ENCODE measurements at places on chromosomes 2 and 18.

GRCh38 chr2:132549935-132550670 is 119.9 kb downstream of the LYPD1 start:
- DNase-seq: no peak

DNA sequence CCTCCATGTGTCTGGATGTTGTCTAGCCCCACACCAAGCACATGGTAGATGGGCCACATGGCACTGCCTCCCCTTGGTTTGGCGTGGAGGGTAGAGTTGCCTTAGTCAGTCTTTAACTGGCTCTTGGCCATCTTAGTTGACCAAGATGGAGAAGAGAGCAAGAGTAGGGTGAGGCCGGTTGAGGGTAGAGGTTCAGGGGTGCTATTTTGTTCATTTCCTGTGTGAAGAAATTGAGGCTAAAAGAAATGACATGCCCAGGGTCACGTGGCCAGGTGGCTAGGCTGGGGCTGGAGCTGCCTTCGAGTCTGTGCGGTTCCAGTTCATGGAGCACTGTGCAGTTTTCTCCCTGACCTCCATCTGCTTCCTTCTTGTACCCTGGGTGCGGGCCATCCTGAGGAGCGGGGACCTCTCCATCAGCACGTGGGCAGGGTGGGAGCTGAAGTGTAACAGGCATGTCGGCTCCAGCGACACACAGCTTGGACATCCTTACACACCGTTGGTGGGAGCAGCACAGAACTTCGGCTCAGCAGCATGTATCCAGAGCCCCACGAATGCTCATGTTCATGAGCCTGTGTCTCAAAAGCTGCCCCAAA is 213.2 kb downstream of the GBX2 start:
- no peak for DNase-seq

DNA sequence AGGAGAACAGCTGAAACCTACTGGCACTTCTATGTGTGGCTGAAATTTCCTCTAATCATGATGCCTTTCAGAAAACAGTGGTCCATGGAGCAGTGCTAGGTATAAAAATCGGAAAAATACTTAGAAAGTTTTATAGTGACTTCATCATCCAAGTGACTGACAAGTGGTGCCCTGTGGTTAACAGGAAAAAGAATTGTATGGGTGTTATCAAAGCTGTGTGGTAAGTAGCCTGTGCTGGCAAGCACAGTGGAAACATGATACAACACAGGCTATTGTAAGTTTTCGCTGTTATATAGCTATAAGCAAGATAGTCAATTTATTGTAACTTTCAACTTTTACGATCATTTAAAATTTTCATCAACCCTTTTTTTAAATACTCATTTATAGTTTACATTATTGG is 1599.7 kb upstream of the ZEB2 start:
- no peak for DNase-seq

- DNase-seq: no peak
Observed at GRCh38 chr2:155310589-155310988, 612.1 kb downstream of the KCNJ3 start.

DNA sequence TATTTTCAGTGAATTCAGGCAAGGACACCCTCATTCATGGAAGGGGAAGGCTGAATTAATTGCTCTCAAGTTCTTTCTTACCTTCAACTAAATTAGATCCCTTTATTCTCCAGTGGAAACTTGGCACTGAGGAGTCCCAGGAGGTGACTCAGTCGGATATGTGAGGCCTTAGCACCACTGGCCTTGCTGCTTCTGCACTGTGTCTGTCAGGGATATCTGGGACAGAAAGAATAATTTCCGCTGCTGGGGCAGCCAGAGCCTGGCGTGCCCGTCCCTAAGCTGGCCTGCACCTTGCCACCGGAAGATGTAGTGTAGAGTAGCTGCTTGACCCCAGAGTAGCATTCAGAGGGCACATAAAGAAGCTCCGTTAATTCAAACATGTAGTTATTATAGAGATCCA is 53.4 kb downstream of the LIMS1 start:
- DNase-seq: no peak

DNA sequence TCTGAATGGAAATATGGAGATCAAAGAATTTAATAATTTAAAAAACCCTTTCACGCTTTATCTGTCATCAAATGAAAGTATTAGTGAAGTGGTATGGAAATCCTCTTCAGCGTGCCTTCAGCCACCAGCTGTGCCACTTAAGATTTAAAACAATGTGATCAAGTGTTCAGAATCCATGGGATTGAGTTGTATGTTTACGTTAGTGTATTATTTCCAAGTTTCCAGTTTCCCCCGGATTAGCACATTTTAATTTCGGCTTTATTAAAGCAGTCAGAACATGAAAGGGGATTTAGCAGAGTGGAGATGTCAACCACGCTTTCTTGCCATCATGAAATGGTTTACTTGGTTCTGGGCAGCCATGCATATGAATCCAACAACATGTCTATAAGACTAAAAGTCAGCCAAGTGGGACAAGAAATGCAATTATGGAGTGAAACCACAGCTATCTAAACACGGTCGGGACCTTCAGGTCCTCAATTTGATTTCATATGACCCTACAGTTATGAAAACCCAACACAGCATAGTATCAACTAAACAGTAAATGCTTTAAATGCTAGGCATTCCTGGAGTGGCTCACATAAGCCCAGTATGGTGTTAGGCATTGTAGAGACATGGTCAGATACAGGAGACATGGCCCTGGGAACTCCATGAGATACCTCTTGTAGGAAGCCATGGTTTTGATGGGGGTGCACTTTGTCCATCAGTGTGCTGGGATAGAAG is 224.9 kb upstream of the EPAS1 start:
- no peak for DNase-seq

DNA sequence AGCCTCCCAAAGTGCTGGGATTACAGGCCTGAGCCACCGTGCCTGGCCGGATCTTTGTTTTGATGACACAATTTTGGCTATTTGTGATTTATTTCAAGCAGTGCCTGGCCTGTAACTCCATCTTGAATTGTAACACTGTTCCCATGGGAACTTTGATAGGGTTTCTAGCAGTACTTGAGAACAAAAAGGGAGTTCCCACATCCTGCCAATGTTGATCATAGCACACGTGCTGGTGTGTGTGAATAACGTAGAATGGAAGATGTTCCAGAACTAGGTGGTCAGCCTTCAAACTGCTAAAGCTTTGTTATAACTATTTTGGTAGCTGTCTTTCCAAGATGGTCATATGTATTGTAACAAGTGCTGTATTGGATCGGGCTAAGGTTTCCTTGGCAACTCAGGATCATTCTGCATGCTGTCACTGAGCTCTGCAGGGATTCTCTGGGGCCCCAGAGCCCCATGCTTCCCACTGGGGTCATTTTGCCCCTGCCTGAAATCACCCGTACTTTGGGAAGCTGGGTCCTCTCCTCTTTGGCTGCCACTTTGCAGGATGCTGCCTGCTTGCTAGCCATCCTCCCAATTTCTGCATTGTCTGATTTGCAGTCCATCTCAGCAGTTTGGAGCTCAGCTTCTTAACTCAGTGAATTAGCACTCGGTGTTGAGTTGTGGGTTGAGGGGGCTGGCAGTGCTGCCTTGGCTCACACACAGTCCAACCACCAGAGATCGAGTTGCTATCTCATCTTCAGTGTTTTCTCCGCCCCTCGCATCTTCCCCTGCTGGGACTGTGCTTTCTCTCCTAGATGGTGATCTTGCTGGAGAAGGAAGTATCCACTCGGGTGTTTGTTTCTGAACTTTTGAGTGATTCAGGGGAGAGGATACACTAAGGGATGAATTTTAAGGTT is 26.8 kb downstream of the SH3RF3 start:
- DNase-seq: no peak

DNA sequence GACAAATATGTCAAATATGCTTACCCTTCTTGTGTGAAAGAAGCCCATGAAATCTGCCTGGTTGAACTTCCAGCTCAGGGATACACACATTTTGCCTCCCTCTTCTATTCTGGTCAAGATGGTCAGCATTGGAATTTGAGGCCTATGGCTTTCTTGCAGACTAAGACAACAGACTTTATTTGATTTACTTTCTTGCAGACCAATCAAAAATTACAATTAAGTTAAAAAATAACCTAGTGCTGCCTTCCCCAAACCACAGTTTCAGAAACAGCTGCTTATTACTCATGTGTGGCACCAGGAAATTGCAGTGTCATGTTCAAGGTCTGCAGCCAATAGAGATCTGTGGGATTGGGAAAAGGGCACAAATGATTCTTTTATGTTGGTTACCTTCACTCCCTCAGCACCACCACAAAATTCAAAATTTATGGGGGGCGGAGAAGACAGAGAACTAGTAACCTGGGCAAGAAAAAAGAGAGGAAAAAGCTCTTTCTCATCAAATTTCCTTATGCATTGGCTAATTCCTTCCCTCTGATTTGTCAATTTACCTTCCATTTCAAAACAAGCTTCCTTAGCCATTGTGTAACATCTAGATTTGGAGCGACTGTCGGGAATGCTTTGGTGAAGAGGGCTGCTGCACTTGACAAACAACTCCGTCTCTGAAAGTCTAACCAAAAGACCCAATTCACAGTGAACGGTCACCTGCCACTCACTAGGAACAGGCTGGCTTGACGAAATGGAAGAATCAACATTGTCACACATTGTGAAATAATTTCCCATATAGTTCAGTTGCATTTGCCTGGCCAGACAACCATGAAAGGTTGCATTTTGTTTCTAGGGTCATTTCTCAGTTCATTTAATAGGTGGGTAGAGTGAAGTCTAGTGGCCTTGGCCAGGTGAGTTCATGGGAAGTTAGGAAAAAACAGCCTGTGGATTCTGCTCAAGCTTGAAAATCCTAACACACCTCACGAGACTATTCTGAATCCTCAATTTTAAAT is 100.4 kb upstream of the FZD5 start:
- DNase-seq: no peak

DNA sequence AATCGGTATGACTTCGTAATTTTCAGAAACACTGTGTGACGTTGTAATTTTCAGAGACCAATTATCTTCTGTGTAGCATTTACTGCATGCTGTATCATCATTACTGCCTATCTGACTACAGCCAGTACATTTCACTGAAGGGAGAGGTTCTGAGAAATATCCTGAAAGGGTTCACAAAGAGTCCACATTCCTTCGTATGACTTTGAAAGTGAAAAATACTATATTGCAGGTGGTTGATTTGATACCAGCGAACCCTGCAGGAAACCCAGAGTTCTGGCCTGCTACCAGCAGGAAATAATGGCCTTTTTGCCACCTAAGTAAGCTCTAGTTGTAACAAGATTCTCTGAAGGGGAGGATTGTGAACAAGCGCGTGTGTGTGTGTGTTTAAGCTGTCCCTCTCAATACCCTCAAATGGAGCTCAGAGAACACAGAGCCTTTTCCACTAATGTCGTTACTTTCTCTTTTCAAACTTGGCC is 155.5 kb downstream of the ARHGAP28 start:
- DNase-seq: no peak

DNA sequence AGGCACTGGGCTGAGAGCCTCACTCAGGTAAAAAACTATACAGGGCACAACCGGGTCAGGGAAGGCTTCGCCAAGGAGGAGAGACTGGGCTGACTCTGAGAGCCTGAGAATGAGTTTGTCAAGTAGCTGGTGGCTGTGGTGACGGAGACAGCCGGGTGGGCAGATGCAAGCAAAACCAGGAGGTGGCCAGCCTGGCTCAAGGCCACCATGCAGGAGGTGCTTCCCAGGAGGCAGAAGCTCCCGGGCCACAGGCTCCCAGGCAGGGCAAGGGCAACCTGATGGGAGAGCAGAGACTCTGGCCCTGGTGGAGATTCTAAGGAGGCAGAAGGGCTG is 2.9 kb upstream of the INHBB start:
- DNase-seq: no peak

- no peak for DNase-seq
Observed at GRCh38 chr18:8749492-8749891, 44.1 kb downstream of the MTCL1 start.

DNA sequence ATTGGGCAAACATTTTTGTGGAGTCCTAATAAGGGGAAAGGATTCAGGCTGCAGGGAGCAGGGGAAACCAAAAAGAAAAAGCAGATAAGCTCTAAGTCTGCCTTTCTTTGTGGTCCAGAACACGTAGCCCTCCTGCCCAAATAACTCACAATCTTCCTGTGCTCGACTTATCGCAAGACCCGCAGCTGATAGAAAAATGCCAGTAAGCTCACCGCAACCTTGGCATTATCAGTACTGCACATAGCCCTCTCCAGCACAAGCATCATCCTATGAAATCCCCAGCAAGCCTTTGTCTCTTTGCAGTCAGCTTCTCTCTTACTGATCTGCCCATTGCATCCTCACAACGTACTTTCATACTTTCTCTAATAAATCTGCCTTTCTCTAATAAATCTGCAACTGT is 202.4 kb upstream of the HNRNPA3 start:
- no peak for DNase-seq

DNA sequence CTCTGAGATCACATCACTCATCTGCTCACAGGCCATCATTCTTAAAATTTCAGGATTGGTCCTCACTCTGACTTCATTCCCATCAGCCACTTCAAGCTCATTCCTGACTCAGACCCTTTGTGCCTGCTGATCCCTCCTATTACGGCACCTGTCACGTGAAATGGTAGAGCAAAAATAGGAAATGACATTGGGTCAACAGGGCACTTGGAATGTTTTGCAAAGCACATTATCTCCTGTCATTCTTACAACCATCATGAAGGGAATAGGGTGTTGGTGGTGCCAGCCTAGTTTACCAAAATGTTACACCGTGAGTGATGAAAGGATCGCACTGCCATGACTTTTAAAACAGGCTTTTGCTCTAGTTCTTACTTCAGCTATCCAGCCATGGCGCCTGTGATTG is 61.1 kb downstream of the EIF5B start:
- DNase-seq: no peak

DNA sequence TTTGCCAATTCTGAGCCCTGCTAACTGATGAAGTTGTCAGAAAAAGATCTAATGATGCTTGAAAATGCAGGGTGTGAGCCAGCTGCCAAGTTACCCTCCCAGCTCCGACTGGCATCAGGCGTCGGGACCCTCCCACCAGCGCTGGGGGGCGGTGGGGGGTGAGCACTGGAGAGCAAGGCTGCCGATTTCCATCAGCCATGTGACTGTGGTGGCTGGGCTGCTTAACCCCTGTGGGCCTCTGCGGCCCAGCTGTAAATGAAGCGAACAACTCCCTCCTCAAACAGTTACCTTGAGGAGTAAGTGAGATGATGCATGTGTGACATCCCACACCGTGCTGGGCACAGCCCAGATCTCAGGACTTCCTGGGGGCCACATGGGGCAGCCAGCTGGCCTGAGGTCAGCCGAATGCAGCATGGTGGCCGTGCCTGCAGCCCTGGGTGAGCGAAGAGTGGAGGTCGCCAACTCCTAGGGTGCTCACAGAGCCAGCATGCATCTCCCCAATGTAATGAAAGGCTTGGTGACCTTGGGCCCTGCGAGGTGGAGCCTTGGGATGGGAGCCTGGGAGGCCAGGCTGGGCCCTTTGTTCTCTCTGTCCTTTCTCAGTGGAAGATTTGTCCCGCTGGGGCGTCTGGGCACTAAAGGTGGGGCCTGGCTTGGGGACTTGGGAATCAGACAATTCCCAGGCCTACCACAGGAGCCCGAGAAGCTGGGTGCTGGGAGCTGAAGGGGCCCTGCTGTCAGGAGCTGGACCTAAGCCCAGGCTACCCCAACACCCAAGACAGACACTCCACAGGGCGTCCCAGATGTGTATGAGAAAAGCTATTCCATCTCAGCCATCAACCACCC is 25.1 kb downstream of the CIB4 start:
- no peak for DNase-seq

GRCh38 chr2:101809698-101810097 is 112.2 kb downstream of the MAP4K4 start:
- no peak for DNase-seq
